ENCODE measurements at places on chromosomes 13 and 19.

DNA sequence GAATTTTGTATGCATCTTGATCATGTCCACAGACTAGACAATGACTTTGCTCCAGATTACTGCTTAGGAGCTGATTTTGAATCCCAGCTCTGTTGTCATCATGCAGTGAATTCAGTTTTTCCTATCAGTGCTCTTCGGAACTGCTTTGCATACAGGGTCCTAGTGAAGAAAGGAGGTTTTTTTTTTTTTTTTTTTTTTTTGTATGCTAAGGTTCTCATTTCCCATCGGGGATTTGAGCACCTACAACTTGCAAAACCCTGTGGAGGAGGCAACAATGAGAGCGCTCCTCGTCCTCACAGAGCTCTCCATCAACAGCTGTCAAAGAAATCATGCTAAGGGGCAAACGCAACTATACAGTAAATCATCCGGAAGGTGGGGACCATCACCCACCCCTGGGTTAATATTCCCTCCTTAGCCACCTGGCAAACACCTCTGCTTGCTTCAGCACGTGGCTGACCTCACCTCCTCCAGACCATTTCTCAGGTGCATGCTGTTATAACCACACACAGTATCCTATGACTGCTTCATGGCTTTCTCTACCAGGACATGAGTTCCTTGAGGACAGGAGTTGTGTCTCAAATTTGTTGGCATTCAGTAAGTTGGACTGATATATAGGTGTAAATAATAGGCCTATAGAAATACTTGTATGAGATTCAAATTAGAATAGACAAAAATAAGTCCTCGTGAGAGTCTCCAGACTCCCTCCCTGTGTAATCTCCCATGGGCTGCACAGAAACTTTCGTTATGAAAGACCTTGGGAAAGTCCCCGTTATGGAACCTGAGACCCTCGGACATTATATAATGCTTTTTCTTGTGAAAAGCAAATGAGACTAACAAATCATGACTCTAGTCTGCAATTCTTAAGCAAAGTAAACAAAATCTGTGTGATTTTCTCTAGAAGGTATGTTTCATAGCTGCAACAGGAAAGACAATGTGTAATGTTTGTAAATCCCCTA lies 113.8 kb downstream of the KATNAL1 start:
- no peak for DNase-seq

DNA sequence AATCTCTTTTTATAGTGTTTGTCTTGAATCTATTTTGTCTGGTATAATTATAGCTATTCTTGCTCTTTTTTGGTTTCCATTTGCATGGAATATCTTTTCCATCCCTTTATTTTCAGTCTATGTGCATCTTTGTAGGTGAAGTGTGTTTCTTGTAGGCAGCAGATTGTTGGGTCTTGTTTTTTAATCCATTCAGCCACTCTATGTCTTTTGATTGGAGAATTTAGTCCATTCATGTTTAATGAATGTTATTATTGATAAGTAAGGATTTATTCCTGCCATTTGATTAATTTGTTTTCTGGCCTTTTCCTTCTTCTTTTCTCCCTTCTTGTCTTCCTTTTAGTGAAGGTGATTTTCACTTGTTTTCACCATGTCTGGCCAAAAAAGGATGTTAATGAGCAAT lies 11.7 kb upstream of the ZDHHC20 start:
- no peak for DNase-seq

- DNase-seq, result no peak
Measured at GRCh38 chr13:102763741-102764140, 9.8 kb downstream of the TEX30 start.

DNA sequence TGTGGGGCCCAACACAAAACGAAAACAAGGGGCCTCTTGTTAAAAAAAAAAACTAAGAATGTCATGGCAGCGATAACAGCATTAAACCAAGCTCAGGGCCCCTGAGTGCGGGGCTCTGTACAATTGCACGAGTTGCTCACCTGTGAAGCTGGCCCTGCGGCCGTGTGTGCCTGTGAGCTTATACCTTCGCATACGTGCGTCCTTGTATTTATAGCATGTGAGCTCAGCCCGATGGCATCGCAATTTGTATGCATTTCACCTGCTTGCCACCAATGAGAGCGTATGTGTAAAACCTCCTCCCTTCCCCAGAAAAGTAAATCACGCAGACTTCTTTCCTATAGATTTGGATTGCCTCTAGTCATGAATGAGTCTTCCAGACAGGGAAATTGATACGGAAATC lies 17.1 kb downstream of the HNRNPM start:
- DNase-seq, result no peak

- DNase-seq, result no peak
Measured at GRCh38 chr13:112744168-112745021, 54.6 kb downstream of the ATP11A start.

Measured in stimulated activated CD8-positive, alpha-beta memory T cell treated with anti-CD3 and anti-CD28 coated beads, Interleukin-7, amount 100 ng/mL, for 1 hour (primary cell).